Fibroblast of skin of left quadriceps (primary cell): ENCODE measurements at places on chromosomes 1 and 21.

GRCh38 chr1:65393347-65393746 is 27.1 kb upstream of the LEPR start:
- no peak for DNase-seq

DNA sequence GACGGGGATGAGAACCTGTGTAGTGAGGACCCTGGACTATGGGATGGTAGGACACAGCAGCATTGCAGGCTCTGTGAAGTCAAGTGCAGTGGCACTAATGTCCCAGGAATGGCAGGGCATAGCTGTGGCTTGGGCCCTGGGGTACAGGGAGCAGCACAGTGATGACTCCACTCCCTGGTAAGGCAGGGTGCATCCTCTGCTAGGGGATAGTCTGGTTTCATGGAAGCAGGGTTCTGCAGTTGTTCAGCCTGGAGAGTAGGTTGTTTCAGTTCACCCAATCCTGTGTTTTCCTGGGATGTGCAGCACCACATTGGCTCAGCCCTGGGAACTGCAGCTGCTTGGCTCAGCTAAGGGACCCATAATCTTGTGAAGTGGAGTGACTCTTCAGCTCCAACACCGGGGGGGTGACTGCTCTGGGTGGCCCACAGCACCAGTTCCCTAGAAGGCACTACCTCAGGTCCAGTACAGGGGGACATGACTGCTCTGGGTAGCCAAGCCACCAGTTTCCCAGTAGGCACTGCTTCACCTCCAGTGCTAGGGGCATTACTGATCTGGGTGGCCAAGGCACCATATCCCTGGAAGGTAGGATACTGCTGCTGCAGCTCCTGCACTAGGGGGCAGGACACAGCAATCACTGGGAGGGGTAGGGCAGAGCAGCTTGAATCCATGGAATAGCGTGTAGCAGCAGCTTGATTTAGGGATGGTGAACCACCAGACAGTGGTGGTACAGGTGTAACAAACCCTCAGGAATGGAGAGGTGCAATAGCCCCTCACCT is 15.3 kb upstream of the C1orf185 start:
- DNase-seq, result no peak

DNA sequence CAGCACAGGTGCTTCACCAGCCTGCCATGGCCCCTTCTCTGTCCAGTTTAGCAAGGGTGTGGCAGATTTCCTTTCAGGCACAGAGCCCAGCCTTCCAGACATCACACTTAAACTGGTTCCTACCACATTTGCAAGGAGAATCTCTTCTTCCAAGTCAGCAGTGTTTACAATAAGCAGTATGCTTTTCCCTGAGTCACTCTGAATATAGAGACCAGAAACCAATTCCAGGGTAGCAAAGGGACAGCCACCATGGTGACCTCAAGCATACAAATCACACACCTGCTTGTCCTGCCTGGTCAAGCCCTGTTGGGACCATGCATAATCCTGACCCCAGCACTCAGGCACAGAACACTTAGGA is 8.7 kb upstream of the CBR3 start:
- DNase-seq, result no peak

DNA sequence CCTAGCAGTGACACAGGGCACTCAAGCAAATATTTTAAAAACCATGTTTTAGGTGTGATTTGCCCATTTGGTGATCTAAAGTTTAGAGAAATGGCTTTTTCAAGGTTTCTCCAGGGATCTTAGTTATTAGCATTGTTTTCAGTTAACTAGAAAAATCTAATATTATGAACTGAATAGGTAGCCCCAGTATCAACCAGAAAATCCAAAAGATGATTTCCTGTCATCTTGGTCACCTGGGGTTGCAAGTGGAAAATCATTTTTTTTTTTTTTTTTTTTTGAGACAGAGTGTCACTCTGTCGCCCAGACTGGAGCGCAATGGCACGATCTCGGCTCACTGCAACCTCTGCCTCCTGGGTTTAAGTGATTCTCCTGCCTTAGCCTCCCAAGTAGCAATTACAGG is 106.6 kb upstream of the FMN2 start:
- no peak for DNase-seq

GRCh38 chr1:113811156-113811887 is 954 bp downstream of the RSBN1 start:
- DNase-seq, result no peak

- DNase-seq, result no peak
Observed at GRCh38 chr1:178389441-178389840, 107.3 kb downstream of the CLEC20A start.

- DNase-seq, result no peak
Observed at GRCh38 chr1:229065613-229066012, 205.3 kb upstream of the RAB4A start.

DNA sequence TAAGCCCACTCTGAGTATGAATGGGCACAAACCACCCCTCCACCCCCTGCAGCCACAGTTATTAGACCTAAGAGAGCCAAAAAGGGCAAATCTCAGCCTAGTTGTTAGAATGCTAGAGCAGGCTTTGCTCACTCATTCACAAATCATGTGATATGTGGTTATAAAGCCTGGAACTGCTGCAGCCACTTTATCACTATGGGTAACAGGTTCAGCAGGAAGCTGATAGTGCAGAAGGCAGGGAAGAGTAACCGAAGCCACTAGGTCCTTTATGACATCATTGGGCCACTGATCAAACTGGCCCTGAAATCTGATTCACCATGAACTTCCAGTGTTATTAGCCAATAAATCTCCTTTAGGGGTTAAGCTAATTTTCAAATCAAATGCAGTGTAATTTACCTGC is 134.7 kb downstream of the GRIK1 start:
- no peak for DNase-seq
